ENCODE measurements at places on chromosomes 4 and X.

DNA sequence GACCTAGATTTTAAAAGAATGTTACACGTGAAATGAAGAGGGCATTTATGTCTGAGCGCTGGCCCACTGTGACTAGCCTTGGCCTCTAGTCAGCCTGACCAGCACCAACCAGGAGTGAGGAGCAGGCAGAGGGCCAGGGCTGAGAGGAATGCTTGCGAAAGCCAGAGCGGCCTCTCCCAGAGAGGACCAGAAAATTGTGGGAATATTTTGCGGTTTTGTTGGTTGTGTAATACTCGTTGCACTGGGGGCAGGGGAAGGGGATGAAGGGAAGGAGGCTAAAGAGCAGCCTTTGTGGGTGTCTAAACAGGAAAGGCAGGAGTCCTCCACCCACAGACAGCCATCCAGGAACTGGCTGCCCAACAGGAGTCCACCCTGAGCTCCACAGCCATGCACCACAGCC lies 3.8 kb downstream of the GABRE start:
- DNase-seq = peak; percentile 80

GRCh38 chr4:148834804-148835631 lies 392.8 kb upstream of the NR3C2 start:
- DNase-seq = peak; percentile 70

DNA sequence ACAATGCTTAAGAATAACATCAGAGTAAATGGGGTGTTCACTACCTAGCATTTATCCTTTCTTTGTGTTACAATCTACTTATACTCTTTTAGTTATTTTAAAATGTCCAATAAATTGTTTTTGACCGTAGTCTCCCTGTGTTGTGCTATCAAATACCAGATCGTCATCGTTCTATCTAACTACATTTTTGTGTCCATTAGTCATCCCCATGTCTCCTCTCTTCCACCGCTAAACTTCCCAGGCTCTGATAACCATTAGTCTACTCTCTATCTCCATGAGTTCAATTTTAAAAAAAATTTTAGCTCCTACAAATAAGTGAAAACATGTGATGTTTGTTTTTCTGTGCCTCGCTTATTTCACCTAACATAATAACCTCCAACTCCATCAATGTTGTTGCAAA lies 381.9 kb downstream of the PRDM5 start:
- no peak for DNase-seq

DNA sequence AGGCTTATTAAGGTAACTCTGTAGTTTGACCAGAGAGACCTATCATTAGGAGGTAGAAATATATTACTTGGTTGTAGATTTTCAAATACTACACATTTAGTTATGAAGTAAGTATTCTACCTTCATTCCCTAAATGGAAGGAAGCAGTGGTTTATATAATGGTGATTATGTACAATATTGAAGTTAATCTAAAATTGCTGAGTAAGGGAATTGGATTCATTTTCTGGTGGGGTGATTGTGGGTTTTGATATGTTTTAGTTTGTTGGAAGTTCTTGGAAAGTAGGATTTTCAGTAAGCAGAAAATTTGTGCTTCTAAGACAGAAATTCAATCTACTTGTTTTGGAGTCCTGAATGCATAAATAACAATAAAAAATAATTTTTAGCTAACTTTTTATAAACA lies 1830.9 kb upstream of the ADGRL3 start:
- DNase-seq = no peak

DNA sequence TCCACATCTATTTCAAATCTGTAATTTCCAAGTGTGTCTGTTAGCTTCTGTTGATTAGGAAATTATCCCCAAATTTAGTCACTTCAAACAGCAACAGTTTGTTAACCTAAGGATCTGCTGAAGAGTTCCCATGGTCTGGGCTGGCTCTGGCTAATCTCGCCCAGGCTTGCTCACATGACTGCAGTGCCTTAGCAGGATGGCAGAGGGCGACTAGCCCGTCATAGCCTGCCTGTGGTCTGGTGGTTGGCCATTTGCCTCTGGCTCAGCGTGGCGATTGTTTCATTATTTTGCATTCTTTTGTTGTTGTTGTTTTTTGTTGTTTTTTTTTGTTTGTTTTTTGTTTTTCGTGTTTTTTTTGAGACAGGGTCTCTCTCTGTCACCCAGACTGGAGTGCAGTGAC lies 264.0 kb downstream of the TRIML1 start:
- no peak for DNase-seq

DNA sequence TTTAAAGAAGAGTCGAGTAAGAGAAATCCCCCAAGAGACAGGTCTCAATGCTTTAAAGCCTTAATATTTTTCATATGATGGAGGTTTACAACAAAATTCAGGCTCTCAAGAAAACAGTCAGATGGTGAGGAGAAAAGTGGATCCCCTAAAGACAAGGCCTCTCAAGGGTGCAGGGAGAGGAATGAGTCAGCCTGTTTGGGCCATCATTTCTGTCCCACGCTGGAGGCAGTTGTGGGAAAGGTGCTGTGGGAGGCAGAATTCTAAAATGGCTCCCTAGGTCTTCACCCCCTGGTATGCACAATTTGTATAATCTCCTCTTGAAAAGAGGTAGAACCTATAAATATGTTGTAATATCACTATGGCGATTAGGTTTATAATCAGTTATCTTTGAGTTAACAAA lies 4.6 kb upstream of the TIFA start:
- DNase-seq = no peak

DNA sequence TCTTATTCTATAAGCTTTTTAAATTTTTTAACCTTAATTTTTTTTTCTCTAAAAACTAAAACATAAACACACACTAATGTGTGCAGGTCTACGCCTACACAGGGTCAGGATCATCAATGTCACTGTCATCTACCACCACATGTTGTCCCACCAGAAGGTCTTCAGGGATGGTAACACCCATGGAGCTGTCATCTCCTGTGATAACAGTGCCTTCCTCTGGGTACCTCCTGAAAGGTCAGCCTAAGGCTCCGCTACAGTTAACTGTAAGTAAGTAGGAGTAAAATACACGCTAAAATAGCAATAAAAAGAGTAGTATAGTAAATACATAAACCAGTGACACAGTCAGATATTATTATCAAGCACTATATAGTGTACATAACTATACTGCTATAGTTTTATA lies 45.9 kb upstream of the GPRIN3 start:
- DNase-seq = no peak

- DNase-seq = peak; percentile 38
These were observed 34.3 kb downstream of the IRF2 start for GRCh38 chr4:184439856-184440594.

- DNase-seq = peak; percentile 91
These were observed 104.7 kb upstream of the NOCT start for GRCh38 chr4:138910914-138911336.

DNA sequence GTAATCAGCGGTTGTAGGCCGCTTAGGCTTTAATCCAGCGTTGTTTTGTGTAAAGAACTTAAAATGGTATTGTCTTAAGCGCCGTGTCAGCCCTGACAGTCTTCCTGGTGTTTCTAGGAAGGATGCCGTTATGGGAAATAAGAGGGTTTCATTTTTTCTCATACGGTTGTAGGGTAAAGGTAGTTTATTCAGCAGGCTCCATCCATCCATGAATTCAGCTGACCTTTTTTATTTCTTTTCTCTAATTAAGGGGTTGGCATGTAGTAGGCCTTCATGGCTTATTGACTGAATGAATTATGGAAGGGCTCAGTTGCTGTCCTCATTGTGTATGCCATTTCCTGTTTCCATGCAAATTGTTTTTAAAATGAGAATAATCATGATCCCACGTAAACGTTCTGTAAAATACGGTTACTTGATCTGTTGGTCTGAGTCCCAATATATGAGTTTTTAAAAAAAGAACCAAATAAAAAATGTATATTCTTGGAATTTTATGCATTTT lies 693 bp downstream of the OCIAD1 start:
- peak; percentile 3 for DNase-seq

GRCh38 chr4:26281881-26282280 lies 38.9 kb upstream of the RBPJ start:
- no peak for DNase-seq

DNA sequence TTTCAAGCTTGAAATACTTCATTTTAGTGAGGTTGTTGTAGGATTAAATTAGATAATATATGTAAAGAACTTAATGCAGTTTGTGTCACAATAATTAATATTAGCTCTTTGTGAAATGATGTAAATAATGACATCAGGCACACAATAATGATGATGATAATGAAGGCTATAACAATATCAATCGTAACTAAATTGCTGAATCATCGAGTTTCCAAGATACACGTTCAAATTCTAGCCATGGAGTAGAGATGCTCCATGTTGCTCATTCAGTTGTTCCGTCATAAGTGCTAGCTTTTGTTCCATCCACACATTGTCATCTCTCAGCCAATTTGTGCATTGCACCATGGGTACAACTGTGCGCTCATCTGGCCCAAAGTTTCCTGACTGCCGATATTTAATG lies 83.1 kb downstream of the CPXCR1 start:
- DNase-seq = no peak
